ENCODE measurements at places on chromosomes 6 and 20.

DNA sequence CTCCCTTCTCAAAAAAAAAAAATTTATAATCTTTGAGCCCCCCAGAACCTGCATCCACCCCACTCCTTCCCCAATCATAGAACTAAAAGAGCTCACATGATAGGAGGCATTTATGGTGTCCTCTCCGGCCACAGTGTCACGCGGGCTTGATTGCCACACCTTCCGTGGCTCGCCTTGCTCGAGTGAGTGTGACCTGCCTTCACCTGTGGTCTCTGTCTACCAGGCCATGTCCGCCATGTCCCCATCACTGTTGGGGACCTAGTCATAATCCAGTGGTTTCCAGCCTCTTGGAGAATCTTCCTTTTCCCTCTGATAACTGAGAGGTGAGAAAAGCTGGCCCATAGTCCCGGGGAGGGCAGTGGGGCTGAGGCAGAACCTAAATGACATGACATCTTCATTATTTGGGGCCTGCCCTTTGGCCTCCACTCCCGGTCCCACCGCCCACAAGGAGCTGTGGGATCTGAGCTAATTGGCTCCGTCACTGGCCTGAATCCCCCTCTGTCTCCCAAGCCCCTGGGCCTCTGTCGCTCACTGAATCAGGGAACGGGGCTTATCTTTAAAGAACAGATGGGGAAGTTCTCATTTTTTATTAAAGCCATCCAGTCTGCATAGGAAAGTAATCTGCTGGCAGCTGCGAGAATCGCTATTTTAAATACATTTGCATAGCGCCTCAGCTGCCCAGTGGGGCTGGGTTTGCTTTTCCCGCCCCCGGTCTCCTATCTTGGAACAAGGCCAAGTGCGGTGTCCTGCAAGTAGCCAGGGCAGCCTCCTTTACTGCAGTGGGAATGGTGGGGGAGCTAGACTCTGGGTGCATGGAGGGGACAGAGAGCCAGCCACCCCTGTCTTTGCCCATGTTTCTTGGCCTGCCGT is 197.6 kb upstream of the PMEPA1 start:
- DNase-seq, result no peak

- DNase-seq, result no peak
Observed at GRCh38 chr6:18380851-18381250, 6.3 kb upstream of the RNF144B start.

DNA sequence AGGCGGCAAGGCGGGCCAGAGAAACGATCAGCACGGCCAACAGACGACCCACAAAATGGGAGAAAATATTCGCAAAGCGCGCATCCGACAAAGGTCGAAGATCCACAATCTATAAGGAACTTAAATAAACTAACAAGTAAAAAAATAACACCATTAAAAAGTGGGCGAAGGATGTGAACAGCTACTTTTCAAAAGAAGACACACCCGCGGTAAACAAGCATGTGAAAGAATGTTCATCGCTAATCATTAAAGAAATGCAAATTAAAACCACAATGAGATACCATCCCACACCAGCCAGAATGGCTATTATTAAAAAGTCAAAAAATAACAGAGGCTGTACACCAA is 117.8 kb upstream of the SIRPA start:
- no peak for DNase-seq

DNA sequence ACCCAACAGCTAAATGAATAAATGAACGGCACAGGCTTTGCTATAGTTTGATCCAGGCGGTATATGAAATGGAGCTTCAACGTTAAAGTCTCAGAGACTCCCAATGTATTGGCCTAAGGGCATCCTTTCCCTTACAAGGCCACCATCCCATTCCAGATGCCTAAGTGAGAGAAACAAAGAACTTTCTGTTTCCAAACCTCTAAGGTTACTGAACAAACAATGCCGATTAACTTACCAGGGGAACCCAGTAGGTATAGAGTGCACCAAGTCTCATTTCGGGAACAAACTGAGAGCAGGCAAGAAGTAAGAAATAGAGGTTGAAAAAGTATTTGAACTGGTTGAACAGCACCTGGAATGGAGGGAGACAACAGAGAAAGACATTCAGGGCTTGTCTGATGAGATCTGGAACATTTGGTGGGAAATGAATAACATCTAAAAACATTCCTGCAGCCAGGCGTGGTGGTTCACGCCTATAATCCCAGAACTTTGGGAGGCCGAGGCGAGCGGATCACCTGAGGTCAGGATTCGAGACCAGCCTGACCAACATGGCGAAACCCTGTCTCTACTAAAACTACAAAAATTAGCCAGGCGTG is 42.5 kb downstream of the ATP9A start:
- DNase-seq, result peak; percentile 58

DNA sequence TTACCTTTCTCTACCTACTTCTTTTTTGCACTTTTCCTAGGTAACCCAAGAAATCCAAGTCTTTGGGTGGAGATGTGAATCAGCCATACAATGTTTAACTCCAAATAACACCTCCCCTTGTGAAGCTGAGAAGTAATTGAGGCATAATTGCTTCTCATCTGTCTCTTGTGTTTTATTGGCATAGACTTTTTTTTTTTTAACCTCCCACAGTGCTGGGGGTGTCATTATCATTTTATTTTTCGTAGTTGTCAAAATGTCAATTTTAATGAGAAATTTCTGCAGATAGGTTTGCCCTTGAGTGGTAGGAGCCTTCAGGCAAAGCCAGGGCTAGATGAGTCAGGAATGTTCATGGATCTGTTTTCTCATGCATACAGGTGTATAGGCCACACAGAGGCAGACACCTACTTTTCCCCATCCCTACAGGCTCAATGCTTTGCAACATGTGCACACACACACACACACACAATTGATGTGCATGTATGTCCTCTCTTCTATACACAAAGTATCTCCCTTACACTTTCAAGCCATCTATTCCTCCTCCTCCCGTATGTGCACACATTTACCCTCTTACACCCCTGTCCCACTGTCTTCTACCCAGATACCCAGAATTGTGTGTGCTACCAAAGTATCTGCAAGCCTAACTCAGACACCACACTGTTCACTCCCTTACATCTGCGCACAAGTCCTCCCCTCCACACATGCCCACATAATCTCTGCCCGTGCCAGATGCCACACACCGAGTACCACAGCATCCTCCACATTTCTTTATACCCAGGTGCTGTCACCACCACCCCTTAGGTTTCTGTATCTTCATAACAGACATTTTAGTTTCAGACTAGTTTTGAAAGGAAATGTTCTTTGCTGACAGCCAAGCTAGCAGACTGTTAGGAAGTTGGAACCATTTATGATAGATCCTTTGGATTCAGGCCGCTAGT is 22.0 kb downstream of the RALY start:
- no peak for DNase-seq

- no peak for DNase-seq
Observed at GRCh38 chr20:57414867-57415592, 23.8 kb downstream of the RBM38 start.

DNA sequence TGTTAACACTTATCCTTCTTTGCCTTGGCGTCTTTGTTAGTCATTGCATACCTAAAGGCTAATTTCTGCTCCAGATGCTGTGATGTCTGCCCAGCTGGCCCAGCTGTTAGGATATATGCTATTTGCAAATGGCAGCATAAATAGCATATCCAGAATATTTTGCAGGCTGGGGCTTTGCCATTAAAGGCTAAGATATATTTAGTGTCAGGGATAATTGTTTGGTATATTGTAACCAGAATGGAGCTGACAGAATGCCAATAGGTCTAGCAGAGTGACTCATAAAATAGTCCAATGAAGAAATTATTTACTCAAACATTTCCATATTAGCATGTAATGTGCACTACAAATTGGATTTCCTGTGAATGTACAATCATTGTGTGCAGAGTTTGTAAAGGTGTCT is 584.1 kb upstream of the FLRT3 start:
- no peak for DNase-seq

DNA sequence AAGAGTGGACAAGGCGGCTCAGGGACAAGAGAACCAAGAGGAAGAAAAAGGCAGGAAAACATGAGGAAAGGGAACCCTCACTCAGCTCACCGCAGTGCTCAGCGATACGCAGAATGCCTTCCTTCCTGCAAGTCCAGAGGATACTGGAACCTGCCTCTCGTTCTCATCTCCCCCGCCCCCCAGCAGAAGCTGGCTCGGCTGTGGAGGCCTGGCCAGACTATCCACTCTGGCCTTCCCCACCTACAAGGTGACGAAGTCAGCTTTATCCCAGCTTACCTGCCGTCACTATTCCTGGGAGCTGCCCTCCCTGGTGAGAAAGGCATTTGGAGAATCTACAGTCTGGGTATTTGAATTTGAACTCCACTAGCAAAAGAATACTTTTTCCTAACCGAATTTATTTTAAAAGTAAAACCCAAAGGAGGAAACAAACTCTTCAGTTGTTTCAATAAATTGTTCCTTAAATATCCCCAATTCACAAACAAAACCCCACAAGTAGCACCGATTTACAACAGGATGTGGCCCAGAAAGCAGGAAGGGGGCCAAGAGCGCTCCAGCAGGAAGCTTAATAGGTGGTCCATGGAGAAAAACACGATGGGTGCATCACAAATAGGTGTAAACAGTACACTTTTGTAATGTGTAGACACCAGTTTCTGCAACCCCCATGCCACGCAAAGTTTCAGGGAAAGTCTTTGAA is 2.1 kb upstream of the DIDO1 start:
- DNase-seq, result no peak

DNA sequence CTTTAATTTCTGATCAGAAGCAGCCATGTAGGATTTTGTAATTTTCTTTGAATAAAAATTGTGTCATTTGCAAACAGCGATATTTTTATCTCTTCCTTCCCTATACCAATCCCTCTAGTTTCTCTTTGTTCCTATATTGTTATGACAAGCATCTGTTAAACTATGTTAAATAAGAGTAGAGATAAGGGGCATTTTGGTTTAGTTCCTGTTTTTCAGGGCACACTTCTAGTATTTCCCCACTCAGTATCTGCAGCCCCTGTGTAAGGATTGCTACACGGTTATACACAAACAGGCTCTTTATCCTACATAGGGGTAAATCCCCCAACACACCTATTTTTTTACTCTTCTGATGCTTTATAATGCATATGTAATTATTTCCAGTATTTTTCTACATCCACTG is 42.1 kb downstream of the TRERF1 start:
- DNase-seq, result no peak

- DNase-seq, result no peak
Observed at GRCh38 chr20:35954907-35955251, 577 bp upstream of the SCAND1 start.

DNA sequence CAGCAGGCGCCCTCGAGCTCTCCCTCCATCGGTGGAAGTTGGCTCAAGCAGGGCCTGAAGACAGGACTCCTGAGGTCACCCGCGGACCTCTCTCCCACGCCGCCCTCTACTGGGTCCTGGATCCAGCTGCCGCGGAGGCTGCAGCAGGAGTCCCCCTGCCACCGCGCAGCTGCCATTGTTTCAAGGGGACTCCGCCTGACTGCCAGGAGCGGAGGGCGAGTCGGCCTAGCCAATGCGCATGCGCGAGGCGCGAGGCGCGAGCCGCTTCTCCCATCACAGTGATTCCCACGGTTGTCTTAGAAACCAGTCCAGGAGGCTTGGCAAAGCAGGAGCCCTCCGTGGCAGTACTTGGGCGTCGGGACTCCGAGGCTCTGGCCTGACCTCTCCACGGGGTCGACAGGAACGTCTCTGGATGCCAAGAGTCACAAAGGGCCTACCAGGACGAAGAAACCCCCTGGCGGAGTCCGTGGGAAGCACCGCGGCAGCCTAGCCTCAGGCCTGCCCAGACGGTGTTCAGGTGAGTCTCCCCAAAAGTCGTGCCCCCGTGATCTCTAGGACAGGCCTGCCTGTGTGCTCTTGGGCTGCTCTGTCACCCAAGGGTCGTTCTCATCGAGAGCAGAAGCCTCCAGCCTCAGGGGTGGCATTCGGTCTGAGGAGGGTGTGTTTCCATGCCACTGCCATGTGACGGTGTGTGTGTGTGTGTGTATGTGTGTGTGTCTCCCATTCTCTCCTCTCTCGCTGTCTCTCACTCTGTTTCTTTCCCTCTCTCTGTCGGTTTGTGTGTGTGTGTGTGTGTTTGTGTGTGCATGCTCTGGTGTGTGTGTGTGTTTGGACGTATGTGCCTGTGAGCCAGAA is 290.6 kb upstream of the ZNF337 start:
- DNase-seq, result no peak

Measured in HuH-7.5 (cell line).